Naive thymus-derived CD4-positive, alpha-beta T cell (primary cell): ENCODE measurements at places on chromosomes 2 and 18. TPM values are rescaled to one million over a fixed set of nuclear protein-coding genes. Genes with fewer than 3 reads are reported as not detected.

DNA sequence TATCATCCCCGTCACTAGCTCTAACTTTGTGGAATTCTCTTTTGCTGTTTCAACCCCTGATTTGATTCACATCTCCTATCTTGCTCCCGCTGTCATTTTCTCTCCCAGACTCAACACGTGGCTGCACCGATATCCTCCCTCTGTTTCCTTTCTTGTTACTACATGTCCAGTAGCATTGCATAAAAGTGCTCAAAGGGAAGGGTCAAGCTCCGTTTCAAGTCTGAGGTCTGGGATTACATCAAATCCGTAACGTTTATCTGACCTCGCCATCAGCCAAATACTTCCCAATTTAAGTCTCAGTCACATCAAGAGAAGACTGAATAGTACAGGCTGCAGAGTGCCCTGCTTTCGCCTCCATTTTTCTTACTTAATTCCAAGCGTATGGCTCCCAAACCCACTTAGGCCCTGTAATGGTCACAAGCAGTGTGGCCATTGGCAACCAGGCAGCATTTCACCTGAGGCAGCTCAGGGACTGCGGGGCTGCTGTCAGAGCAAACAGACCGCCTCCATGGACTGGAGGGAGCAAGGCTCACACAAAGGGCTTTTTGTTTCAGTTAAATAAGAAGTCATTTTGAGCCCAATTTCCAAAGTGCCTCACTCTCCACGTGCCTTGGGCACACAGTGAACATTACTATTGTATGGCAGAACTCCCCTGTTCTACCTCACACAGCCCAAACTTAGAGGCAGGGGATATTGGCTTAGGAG, 217.8 kb downstream of the BCL11A start:
- no peak for DNase-seq

DNA sequence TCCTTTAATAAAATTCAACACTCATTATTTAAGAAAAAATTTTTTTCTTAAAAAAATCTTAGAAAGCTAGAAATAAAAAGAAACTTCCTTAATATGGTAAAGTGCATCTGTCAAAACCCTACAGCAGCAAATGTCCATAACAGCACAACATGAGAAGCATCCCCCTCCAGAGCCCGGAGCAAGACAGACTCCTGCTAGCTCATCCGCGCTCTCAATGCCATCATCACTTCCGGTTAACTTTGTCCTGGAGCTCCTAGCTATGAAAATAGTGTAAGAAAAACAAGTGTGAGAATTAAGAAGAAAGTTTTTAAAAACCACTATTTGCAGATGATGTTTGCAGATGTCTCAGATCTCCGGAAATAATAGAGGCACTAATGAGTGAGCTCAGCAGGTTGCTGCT, 103.1 kb downstream of the TEX51 start:
- no peak for DNase-seq

- DNase-seq: no peak
Measured at GRCh38 chr2:16008331-16008850, 68.0 kb downstream of the MYCN start.

DNA sequence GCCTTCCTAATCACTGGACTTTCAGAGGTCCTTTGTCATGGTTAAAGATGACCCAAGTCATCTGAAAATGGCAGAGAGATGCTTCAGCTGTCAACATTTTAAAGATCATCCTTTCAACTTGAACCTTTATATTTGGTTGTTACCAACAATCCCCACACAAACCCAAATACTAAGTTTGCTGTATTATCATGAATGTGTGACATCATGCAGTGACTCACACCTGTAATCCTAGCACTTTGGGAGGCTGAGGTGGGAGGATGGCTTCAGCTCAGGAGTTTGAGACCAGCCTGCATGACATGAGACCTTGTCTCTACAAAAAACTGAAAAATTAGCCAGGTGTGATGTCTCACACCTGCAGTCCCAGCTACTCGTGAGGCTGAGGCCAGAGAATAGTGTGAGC, 55.2 kb upstream of the NRP2 start:
- DNase-seq: no peak

GRCh38 chr2:105744909-105745853, at the start of gene NCK2:
Gene NCK2, plus strand, starts transcription at chr2:105744912. Its CDS starts 110,152 bp downstream, at chr2:105855064.
- DNase-seq: no peak

DNA sequence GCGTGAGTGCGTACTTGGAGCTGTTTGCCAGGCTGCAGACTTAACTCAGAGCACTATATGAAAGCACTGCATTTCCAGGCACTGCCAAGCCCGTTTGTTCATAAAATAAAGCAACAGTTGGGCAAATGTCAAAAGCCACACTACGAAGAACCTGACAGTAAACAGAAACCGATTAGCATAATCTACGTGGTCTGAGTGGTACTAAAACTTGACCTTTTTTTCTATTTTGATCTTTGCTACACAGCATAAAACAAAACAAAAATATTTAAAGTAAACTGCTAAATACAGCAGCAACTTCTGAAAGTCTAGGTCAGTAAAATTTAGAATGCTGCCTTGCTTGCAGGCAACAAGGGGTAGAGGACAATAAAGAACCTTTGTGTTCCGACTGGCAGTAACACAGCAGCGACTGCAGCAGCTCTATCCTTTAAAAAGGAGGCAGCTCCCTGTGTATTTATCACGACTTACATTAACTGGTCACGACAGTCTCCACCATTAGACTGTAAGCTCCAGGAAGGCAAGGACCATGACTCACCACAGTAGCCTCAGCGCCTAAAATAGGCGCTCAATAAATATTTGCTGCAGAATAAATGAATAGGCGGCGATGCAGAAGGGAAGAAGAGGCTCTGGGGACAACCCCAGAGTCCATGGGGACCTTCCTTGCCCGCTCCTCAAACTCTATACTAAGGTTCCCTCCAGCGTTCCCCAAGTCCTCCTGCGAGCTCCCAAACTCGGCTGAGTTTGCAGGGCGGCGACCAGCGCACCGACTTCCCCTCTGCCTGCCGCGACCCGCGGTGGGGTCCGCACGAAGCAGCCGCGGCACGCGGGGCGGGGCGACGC, 902 bp downstream of the SS18 start:
- peak; percentile 28 for DNase-seq

DNA sequence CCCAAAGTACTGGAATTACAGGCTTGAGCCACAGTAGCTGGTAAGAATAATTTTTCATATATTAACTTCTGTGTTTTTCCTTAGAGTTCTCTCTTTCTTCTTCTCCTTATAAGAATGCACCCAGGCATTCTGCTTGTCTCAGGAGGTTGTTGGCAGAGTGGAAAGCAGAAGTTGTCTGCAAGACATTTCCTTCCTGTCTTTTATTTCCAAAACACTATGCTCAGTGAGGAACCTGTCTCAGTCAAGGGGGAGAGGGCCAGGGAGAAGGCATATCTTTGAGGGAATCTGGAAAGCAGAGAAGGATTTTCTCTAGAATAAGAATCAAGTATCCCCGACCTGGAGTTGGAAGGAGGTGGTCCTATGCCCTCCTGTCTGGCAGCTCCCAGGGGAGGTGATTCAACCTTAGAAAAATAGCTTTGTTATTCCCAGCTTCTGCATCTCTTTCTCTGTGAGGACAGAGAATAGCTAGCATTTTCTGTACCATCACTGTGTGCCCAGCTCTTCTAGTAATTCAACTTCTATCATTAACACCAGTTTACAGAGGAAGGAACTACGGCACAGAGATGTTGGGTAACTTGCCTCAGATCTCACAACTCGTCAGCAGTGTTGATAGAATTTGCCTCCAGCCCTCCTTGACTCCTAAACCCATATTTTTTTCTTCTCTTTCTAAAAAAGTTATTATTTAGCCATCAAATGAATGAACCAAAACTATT, 3.8 kb upstream of the LPIN2 start:
- DNase-seq: no peak

- DNase-seq: no peak
Measured at GRCh38 chr2:6442252-6442985, 423.3 kb downstream of the CMPK2 start.

- DNase-seq: no peak
Measured at GRCh38 chr18:37483984-37484819, 81.4 kb downstream of the CELF4 start.

DNA sequence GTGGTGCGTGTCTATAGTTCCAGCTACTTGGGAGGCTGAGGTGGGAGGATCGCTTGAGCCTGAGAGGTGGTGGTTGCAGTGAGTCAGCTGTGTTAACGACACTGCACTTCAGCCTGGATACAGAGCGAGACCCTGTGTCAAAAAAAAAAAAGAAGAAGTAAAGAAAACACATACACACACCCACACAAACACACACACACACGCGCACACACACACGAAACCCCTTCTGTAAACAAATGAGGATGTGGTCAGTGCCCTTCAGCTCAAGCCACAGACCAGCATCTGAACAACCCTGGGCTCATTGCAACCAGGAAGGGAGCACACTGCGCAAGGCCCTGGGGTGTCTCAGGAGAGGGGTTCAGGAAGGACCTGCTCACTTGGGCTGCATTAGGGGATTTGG, 47.9 kb upstream of the KCNF1 start:
- no peak for DNase-seq

DNA sequence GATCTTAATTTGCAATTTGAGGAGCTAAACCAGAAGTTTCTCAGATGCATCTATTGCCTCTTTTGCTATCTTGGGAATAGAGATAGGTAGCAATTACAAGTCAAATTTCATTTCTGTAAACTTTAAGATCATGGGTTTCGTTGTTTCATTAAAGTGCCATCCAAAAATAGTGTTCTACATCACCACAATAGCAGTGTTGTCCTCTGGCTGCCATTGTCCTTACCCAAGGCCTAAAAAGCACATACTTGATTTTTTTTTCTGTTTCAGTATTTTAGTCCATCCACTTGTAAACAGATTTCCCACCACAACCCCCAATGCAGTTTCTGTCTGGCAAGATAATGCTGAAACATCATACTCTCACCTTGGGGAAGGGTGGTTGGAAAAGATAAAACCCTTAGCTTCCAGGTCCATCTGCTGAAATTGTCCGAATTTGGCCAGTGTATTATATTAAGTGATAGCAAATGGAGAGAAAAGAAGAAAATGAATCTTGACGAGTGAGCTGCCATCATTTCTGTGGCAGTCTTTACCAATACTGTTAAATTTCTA, 136.2 kb downstream of the LCLAT1 start:
- no peak for DNase-seq

DNA sequence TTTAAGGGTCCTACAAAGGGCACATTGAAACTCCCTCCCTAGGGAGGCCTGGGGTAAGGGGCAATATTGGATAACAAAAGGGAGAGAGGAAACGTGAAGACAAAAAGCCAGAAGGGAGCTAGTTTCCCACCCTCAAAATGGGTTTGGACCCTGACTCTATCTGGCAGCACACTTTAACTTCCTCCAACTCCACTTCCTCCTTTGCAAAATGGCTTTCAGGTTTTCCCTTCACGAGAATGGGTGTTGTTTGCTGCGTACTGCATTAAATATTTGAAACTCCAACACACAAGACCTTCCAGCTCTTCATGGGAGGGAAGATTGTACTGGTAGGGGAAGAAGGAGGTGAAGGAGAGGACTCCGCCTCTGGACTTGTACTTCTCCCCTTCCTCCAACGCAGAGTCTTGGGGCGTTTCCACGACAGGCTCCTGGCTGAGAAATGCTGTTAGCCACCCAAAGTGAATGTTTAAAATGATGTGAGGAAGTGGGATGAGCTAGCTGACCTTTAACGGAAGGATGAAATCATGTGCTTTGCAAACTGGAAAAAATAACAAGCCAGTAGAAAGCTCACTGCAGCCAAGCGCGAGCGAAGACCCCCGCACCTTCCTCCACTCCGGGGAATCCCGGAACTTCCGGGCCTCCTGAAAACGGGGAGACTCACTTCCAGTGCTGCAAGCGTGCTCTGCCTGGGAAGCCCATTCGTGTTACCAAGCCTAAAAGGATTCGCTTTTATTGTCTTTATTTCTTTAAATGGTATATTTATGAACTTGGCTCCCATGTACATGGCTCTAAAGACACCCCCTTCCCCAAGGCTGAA, 85.6 kb downstream of the VIT start:
- DNase-seq: no peak

GRCh38 chr2:88875736-88876135, 184.3 kb downstream of the RPIA start:
- DNase-seq: no peak

- DNase-seq: no peak
Measured at GRCh38 chr18:9507565-9508088, 32.3 kb downstream of the RALBP1 start.

DNA sequence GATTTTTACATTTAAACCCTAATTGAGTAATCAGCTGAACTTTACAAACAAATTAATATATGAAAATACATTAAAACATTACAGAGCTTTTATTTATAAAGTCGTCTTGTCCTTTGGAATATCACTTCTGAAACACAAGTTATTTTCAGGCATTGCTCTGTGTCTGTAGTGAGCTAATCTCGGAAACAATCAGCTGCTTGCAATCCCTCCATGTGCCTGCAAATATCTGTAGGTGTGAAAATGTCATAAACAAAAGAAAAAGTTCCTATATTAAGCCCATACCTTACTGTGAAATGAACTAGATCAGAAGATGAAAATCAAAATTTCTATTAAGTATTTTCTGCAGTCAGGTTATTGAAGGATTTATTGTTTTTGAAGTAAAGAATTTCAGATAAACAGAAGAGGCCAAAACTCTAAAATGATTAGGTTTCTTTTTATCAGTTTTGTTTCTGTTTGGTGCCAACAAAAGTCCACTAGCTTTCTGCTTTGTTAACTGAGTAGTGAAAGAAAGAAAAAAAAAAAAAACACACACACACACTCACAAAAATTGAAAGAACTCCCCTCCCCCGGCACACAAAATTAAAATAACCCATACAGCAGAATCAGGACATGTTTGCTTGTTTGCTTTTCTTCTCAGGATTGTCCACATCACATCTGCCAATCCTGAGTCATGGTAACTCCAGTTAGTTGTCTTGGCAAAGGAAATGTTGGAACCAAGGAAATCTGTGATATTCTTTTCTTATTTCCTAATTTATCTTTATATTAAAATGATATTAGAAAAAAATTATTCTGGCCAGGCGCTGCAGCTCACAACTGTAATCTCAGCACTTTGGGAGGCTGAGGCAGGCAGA, 627.0 kb upstream of the SLC39A10 start:
- no peak for DNase-seq

GRCh38 chr2:794554-795241, 117.5 kb upstream of the TMEM18 start:
- DNase-seq: no peak

DNA sequence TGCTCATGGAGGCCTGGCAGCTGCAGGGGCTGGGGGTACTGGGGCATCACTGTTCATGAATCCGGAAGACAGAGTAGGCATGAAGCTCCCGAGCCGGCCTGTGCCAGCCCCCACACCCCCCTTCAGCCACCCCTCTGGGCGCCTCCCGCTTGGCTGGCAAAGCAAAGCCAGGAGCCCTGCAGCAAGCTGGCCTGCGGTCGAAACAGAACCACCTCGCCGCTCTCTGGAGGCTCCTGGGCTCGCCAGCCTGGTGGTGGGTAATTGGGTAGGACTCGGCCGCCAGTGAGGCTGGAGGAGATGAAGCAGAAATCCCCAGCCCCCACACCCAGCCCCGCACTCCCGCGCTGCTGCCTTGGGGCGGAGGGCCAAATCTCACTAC, 70.9 kb upstream of the GPC1 start:
- no peak for DNase-seq

- DNase-seq: no peak
Measured at GRCh38 chr18:37364237-37364636, 201.4 kb downstream of the CELF4 start.

The SCRN3 gene
- polyA plus RNA-seq: 14.0 TPM

The TOGARAM2 gene
- polyA plus RNA-seq: not detected

The GKN2 gene
- polyA plus RNA-seq: not detected

The UGT1A10 gene
- polyA plus RNA-seq: not detected

The LINC00305 gene
- not detected for polyA plus RNA-seq

The ANKRD36 gene
- polyA plus RNA-seq: 11.4 TPM

The NHEJ1 gene
- polyA plus RNA-seq: 24.5 TPM

The AGXT gene
- polyA plus RNA-seq: not detected

The RAD51AP2 gene
- polyA plus RNA-seq: not detected

The RAB27B gene
- 0.77 TPM for polyA plus RNA-seq

The GATA6 gene
- not detected for polyA plus RNA-seq

The STEAP3 gene
- not detected for polyA plus RNA-seq
